ENCODE measurements at places on chromosomes 12 and 14.

GRCh38 chr12:65882486-65882885, 58.2 kb downstream of the HMGA2 start:
- peak; percentile 43 for DNase-seq

DNA sequence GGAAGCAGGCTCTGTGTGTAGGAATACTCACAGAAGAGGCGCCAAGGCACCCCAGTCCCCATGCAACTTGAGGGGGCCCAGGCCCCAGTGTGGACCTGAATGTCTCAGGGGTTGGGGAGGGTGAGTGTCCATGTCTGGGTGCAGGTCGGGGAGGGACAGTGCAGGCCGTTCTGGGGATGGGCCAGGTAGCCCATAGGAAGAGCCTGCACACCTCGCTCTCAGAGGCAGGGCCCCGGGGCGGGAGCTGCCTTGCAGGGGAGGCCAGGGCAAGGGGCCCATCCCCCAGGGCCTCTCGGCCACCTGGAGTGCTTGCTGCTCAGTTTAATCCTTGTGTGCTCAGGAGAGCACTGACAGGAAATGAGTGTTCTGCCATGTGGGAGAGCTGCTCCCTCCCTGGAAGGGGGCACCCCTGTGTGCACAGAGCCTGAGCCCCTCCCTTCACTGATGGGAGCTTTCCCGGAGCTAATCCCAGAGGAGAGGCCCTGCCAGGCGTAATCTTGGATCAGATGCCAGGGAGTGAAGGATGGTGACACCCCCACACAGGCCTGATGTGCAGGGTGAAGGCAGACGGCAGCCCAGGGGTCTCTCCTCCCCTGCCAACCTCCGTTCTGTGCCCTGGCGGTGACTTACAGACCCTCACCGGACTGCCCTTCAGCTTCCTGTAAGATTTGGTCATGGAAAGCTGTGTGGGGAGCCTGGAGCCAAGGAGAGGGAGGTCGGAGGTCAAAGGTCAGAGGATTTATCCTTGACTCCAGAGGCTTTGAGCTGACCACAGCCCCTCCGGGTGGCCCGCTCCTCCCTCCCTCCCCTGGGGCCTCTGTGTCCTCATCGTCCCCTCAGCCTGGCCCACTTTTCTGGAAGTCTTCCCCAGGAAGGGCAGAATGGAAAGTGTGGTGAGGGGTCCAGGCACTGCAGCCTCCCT, 24.4 kb upstream of the FBRSL1 start:
- DNase-seq: no peak

GRCh38 chr14:101031721-101032120, 128.2 kb upstream of the RTL1 start:
- DNase-seq: no peak

DNA sequence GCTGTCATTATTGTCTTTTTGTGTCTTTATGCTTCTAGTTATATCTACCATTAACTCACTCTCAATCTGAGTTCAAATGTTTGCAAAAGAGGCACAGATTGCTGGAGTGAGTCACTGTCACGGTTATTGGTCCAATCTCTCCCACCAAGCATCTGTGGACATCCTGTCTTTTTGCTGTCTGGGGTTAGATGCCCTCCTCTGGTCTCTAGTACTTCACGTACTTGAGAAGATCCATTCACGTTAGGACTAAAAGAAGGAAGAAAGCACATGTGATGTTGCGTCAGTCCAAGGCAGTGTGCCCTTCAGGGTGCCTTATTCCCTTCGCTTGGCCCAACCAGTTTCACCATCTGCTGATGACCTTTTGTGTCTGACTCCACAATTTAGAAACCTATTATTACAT, 72.3 kb upstream of the STXBP6 start:
- DNase-seq: no peak

DNA sequence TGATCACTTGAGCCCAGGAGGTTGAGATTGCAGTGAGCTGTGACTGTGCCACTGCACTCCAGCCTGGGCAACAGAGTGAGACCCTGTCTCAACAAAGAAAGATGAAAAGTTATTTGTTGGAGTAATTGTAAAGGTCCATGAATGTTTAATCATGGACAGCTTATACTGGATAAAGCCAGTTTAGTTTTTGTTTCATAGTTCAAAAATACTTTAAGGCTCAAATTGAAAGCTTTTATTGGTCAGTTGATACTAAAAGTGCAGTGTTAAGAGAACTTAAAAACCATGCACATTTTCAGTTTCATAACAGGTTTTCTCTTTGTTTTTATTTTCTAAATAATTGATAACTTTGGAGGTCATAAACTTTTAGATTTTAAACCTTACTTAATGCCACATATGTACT, 108.4 kb downstream of the MON2 start:
- no peak for DNase-seq

GRCh38 chr12:24038211-24038997, 88.9 kb upstream of the SOX5 start:
- DNase-seq: no peak

DNA sequence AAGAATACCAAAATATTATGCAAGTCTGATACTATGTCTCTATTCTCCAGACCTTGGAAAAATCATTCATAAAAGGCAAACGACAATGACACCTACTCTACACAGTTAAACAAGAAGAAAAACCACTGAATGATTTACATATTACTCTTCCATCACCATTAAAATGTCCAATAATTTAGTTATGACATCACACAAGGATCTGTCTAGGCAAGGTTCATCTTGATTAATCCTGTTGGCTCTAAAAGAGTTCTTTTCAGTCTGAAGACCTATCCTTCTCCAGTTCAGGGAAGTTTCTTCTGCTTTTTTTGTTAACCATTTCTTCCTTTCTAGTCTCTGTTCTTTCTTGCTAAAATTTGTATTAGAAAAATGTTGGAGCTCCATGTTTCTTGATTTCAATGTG, 64.0 kb downstream of the OSBPL8 start:
- no peak for DNase-seq

- DNase-seq: no peak
Measured at GRCh38 chr14:105168496-105168978, at the start of gene JAG2. Gene JAG2, minus strand, starts transcription at chr14:105168776. Its CDS starts 356 bp downstream, at chr14:105168420.

- no peak for DNase-seq
Measured at GRCh38 chr12:101927036-101927435, 49.7 kb downstream of the DRAM1 start.

- no peak for DNase-seq
Measured at GRCh38 chr12:79486154-79486553, 204.6 kb downstream of the PAWR start.

DNA sequence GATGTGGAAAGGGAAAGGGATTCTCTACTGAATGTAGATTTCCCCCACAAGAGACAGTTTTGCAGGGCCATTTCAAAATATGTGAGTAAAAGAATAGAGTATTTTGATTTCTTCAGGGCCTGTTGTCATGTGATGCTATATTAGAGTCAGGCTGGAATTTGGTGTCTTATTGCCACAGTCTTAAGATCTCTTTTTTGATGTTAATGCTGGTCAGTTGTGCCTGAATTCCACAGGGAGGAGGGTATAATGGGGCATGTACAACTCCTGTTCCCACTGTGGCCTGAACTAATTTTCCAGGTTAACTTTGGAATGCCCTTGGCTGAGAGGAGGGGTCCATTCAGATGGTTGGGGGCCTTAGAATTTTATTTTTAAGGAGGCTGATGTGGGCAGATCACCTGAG, 111.0 kb upstream of the MAX start:
- no peak for DNase-seq

DNA sequence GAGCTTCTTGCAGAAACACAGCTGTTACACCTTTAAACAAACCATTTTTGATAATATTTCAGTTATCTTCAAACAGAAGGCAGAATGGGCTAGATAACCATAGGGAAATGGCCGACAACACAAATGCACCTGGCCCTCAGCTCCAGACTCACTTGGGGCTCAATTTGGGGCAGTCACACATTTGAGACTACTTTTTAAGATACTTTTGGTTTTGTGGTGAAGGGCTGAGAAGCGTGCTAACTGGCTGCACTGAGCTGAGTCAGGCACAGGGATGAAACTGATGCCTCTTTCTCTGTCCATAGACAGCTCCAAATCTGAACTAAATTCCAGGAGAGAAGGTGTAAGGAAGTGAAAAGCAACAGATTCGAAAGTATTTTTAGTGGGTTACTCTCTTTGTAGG, 18.5 kb upstream of the GRIP1 start:
- DNase-seq: no peak

DNA sequence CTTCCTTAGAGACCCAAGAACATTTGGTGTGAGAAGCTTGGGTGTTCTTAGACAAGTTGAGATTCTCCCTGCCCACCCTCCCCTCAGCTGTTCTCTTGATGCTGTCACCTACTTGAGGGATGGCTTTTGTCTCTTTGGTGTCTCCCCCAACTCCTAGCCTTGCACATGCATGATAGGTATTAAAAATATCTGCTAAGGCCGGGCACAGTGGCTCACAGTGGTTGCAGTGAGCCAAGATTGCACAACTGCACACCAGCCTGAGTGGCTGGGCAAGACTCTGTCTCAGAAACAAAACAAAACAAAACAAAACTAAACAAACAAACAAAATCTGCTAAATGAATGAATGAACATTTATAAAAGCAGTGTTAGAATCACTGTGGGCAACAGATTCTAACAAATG, 261.1 kb downstream of the AKAP6 start:
- DNase-seq: no peak

DNA sequence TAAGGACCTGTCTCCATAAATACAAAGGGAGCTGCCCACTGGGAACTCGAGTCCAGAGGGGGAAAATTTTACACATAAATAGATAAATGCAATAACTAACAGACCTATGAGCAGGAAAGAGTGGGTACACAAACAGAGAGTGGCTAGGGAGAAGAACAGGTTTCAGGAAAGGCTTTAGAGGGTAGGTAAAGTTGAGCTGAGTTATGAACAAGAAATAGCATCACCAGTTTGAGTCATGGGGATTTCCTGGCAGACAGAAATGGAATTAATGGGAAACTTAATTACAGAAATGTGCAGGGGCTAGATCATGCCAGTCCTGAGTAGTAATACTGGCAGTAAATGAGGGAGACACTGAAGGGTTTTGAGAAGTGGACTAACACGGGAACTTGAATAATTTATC, 58.0 kb upstream of the CCDC175 start:
- DNase-seq: no peak

GRCh38 chr14:51473808-51474565, 177.7 kb upstream of the FRMD6 start:
- no peak for DNase-seq

- peak; percentile 23 for DNase-seq
Measured at GRCh38 chr14:39731912-39732311, 299.7 kb upstream of the FBXO33 start.

- no peak for DNase-seq
Measured at GRCh38 chr12:9118158-9118557, 2.4 kb upstream of the A2M start.

DNA sequence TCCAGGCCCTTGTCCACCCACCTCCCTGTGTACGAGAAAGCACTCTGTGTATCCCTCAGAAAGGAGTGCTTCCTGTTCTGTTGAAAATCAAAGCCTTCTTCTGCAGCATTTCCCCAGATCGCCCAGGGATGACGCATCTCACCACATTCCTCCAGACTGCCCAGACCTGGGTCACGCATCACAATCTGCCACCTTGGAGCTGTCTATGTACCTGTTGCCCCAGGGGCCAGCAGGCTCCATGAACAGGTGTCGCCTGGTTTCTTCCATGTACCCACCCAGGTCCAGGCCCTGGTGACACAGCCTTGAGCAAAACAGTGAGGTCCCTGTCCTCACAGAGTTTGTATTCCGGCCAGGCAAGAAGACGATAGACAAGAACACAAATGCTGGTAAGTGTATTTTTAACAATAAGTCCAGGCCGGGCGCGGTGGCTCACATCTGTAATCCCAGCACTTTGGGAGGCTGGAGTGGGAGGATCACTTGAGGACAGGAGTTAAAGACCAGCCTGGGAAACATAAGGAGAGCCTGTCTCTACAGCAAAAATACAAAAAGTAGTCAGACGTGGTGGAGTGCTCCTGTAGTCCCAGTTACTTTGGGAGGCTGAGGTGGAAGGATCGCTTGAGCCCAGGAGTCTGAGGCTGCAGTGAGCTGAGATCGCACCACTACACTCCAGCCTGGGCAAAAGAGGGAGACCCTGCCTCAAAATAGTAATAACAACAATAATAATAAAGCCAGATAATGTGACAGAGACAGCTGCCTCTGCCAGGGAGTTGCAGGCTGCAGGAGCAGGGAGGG, 6.8 kb upstream of the PPP1R13B start:
- DNase-seq: no peak

GRCh38 chr12:68246350-68246749, 7.1 kb downstream of the IL22 start:
- no peak for DNase-seq

- DNase-seq: no peak
Measured at GRCh38 chr12:19707948-19708409, 268.7 kb downstream of the AEBP2 start.

GRCh38 chr14:71985538-71986189, 53.4 kb downstream of the RGS6 start:
- no peak for DNase-seq

DNA sequence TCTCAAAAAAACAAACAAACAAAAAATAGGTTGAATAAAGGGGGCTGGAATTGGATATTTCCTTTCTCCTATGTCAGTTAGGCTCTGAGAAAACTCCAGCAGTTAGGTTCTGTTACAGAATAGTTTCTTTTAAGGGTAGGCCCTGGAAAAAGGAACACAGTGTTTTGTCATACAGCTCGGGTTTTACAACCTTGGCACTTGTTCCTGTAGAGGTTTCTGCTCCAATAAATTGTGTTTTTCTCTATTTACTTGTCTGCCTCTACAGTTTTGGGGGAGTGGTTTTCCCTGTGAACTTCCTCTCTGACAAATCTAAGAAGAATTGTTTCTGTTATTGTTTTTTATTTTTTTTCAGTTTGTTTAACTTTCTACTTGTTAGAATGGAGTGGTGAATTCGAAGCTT, 167.6 kb downstream of the ACSS3 start:
- no peak for DNase-seq

GRCh38 chr12:123991372-123991951, 18.4 kb downstream of the ZNF664 start:
- DNase-seq: no peak

DNA sequence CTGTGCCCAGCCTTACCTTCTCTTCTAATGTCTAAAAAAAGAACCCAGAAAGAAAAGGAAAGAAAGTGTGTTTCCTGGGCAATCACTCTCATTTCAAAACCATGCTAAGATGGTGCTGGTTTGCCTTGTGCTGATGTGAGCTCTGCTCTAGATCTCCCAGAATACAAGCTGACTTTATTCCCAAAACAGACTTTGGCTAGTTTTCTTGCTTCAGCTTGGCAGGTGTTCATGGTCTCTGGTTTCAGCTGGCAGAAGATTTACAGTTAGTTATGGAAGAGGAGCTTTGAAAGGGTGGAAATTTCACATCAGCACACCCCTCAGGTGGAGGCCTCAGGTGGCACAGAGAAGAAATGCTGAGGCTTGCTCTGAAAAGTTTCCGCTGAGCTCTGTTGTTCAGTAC, 34.4 kb downstream of the PPP1R36 start:
- DNase-seq: no peak

GRCh38 chr14:89128311-89129026, 288.6 kb downstream of the FOXN3 start:
- DNase-seq: no peak

GRCh38 chr14:100815478-100816285, 10.2 kb upstream of the MEG3 start:
- DNase-seq: no peak

DNA sequence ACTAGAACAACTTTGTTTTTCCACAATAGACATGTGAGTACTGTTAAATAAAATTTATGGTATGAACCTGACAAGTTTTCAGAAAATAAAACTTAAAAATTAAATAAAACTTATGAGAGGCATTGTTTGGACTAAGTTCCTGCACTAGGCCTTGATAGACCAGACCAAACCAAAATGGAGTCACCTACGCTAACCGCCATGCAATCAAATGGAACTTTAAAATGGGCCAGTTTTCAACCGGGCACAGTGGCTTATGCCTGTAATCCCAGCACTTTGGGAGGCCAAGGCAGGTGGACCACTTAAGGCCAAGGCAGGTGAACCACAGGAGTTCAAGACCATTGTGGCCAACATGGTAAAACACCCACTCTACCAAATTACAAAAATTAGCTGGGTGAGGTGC, 5.1 kb upstream of the RFC5 start:
- DNase-seq: no peak

Data from HT-29 (cell line).